K562 (cell line): ENCODE measurements at places on chromosomes 3 and 15. TPM values are rescaled to one million over a fixed set of nuclear protein-coding genes. Genes with fewer than 3 reads are reported as not detected.

DNA sequence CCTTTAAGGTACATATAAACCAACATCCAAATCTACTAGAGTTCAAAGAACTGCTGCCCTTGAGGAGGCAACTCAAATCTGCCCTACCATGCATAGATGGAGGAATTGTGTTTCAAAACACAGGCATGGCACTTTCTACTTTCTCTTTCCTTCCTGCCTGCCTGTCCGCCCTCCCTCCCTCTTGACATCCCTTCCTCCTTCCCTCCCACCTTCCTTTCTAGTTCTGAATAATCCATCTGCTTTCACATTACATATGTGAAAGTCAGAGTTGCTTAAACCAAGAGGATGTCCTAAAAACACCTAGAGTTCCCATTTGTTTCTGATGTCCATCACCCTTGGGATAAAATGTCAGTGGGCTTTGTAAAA is 537.6 kb downstream of the FOXP1 start:
- H3K27me3 ChIP-seq, result no peaks in the 10 kb centered on the region
- peaks cover 3% of the 10 kb centered on the region for H3K4me1 ChIP-seq
- no peak overlapping the region for H3K27ac ChIP-seq
- DNase-seq, result no peak
- no peak overlapping the region for H3K4me3 ChIP-seq
- H3K36me3 ChIP-seq, result peaks cover 79% of the 10 kb centered on the region; the same call in 2 of the 3 replicates

- H3K4me3 ChIP-seq, result no peak overlapping the region
- no peaks in the 10 kb centered on the region for H3K4me1 ChIP-seq
- no peak for DNase-seq
- no peak overlapping the region for H3K27ac ChIP-seq
- no peaks in the 10 kb centered on the region for H3K36me3 ChIP-seq
Measured at GRCh38 chr3:124091716-124092115, 99.8 kb upstream of the ROPN1 start.

DNA sequence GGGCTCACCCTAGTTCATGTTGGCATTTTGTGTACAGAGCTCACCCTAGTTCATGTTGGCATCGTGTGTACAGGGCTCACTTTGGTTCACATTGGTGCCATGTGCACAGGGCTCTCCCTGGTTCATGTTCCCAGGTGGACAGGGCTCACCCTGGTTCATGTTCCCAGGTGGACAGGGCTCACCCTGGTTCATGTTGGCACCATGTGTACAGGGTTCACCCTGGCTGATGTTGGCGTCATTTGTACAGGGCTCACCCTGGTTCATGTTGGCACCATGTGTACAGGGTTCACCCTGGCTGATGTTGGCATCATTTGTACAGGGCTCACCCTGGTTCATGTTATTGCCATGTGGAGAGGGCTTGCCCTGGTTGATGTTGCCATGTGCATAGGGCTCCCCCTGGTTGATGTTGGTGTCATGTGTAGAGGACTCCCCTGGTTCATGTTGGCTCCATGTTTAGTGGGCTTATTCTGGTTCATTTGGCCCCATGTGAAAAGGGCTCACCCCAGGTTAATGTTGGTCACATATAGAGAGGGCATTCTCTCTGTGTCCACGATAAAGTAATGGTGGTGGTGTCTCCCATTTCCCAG is 31.7 kb upstream of the NR2C2 start:
- no peak overlapping the region for H3K4me3 ChIP-seq
- H3K4me1 ChIP-seq, result no peaks in the 10 kb centered on the region
- DNase-seq, result no peak
- H3K36me3 ChIP-seq, result no peaks in the 10 kb centered on the region

- H3K36me3 ChIP-seq, result no peaks in the 10 kb centered on the region
- H3K27me3 ChIP-seq, result no peaks in the 10 kb centered on the region
- no peak for DNase-seq
- H3K27ac ChIP-seq, result no peak overlapping the region
Measured at GRCh38 chr3:107664614-107665013, 141.9 kb downstream of the BBX start.

DNA sequence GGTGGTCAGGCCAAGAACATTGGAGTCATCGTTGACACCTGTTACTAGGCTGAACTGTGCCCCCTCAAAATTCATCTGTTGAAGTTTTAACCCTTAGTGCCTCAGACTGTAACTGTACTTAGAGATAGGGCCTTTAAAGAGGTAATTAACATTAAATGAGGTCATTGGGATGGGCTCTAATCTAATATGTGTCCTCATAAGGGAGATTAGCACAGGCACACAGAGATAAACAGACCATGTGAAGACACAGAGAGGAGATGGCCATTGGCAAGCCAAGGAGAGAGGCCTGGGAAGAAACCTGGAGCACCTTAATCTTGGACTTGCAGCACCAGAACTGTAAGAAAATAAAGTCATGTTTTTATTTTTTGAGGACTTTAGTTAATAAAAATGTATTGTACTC is 59.6 kb downstream of the PLCL2 start:
- no peak for DNase-seq
- H3K4me1 ChIP-seq, result no peaks in the 10 kb centered on the region
- H3K4me3 ChIP-seq, result no peak overlapping the region

- H3K4me1 ChIP-seq, result no peaks in the 10 kb centered on the region
- H3K4me3 ChIP-seq, result no peak overlapping the region
- no peaks in the 10 kb centered on the region for H3K36me3 ChIP-seq
- DNase-seq, result no peak
Measured at GRCh38 chr3:16589867-16590624, 15.2 kb downstream of the DAZL start.

GRCh38 chr3:123297627-123297899 is 95.8 kb downstream of the SEC22A start:
- 0 out of 3 replicates have a peak, but pooled peaks cover 2% of the 10 kb centered on the region for H3K27me3 ChIP-seq
- DNase-seq, result no peak
- no peaks in the 10 kb centered on the region for H3K4me1 ChIP-seq
- H3K27ac ChIP-seq, result no peak overlapping the region

GRCh38 chr15:41695750-41696436 is 35.7 kb downstream of the MGA start:
- no peak overlapping the region for H3K27ac ChIP-seq
- H3K4me3 ChIP-seq, result no peak overlapping the region
- no peaks in the 10 kb centered on the region for H3K27me3 ChIP-seq

- no peaks in the 10 kb centered on the region; the same call in 1 of the 2 replicates for H3K4me1 ChIP-seq
- H3K36me3 ChIP-seq, result peaks cover 51% of the 10 kb centered on the region
- no peak for DNase-seq
Measured at GRCh38 chr3:56673781-56674457, 9.1 kb downstream of the TASOR start.

- H3K36me3 ChIP-seq, result no peaks in the 10 kb centered on the region
- H3K27me3 ChIP-seq, result no peaks in the 10 kb centered on the region
- no peaks in the 10 kb centered on the region for H3K4me1 ChIP-seq
- no peak overlapping the region for H3K4me3 ChIP-seq
Measured at GRCh38 chr3:190239325-190239724, 82.9 kb downstream of the CLDN1 start.

DNA sequence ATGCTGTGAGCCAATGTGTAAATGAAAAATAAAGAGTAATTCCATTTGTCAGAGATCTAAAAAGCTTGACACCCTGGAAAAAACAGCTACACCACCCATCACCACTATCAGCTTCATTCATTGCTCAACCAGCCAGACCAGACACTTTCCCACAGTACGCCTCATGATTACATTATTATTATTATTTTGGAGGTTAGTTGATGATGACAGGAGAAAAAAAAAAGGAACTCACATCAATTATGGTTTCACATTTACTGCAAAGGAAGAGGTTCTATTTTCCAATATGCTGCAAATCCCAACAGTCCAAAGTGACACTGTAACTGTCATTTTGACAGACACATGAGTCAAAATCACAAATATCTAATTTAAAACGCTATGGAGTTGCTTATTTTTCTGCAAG is 134.7 kb upstream of the TSC22D2 start:
- no peak overlapping the region for H3K4me3 ChIP-seq
- no peaks in the 10 kb centered on the region; the same call in 1 of the 2 replicates for H3K27me3 ChIP-seq
- H3K4me1 ChIP-seq, result no peaks in the 10 kb centered on the region
- no peak for DNase-seq
- H3K27ac ChIP-seq, result no peak overlapping the region

DNA sequence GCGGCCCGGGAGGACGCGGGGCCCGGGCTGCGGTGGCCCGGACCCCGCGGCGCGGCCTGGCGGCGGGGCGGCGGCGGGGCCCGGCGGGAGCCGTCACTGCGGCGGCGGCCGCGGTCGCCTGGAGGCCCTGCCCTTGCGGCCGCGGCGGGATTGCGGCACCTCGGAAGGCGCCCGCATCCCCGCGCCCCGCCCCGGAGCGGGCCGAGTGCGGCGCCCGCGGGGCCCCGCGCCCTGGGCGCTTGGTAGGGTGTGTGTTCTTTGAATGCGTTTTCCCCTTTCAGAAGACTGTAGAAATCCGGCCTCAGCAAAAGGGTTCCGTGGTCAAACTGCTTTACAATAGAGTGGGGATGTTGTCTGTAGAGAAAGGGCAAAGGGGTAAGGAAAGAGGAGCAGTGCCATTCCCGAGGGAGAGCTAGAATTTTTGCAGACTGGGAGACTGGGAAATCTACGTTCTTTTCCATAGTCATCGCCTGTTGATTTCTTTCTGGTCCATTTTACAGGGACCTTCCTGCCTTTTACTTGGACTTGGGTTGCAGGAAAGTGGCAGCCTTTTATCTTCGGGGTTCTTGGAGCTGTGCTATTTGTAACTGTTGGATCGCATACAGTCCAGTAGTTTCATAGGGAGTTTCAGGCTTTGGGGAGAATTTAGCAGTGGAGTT is 630 bp downstream of the SNRK start:
- H3K27ac ChIP-seq, result no peak overlapping the region
- H3K36me3 ChIP-seq, result peaks cover 8% of the 10 kb centered on the region; the same call in 1 of the 3 replicates
- no peaks in the 10 kb centered on the region for H3K27me3 ChIP-seq

GRCh38 chr15:100714749-100715342 is 112.5 kb downstream of the ASB7 start:
- no peak for DNase-seq
- H3K27me3 ChIP-seq, result peaks cover 37% of the 10 kb centered on the region
- H3K27ac ChIP-seq, result no peak overlapping the region
- H3K4me1 ChIP-seq, result no peaks in the 10 kb centered on the region
- no peak overlapping the region for H3K4me3 ChIP-seq

Gene RTP4
- total RNA-seq, result not detected in 2 replicates

Gene C2CD4A
- not detected in 2 replicates for total RNA-seq

Gene MOBP
- 0.13 and 0.33 TPM in 2 replicates for total RNA-seq
